ENCODE measurements at places on chromosomes 5 and 9.

GRCh38 chr5:1702318-1702717 is 97.3 kb downstream of the MRPL36 start:
- DNase-seq, result no peak

DNA sequence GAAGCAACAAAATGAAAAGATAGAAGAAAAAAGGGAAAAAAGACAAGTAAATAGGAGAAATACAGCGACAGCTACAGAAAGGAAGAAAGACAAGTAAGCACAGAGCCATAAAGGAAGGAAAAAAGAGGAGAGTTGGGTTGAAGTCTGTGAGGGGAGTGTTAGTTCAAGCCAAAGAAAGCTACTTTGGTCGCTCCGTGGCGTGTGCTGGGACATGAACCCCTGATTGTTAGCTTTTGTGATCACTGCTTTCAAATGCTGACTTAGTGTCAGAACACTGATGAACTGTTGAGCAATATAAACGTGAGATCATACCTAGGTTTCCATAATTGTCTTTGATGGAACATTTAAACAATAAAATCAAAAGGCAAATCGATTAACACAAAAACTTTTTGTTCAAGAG is 370.1 kb downstream of the TMEM161B start:
- no peak for DNase-seq

GRCh38 chr9:36934478-36935065 is 99.5 kb downstream of the PAX5 start:
- no peak for DNase-seq

DNA sequence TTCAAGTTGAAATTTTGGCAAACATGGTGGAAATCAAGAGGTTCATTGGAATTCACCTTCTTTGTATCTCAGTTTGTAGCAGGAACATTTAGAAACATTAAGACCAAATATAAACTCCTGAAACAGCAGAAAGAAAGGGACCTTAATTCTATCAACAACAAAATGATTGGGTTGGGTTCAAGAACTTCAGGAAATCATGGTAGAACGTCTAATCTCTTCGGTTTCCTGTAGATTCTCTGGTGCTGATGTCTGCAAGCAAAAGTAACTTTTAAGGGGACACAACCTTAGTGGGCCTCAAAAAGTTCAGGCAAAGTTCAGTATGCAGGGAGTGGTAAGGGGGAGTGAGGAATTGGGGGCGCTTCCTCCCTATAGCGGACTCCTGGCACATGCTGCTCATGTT is 3.4 kb downstream of the IL33 start:
- no peak for DNase-seq
